ENCODE measurements at places on chromosomes 13 and 19. TPM values are rescaled to one million over a fixed set of nuclear protein-coding genes. Genes with fewer than 3 reads are reported as not detected.

Gene ZNF442
- 11.5 TPM for total RNA-seq

Gene ZNF253
- total RNA-seq = 27.2 TPM

Gene ERICH6B
- not detected for total RNA-seq

Gene MCEMP1
- not detected for total RNA-seq

Gene RFPL4AL1
- not detected for total RNA-seq

Gene VSIG10L
- total RNA-seq = 6.7 TPM

- no peak for DNase-seq
Observed at GRCh38 chr19:55681131-55682092, 6.4 kb downstream of the EPN1 start.

DNA sequence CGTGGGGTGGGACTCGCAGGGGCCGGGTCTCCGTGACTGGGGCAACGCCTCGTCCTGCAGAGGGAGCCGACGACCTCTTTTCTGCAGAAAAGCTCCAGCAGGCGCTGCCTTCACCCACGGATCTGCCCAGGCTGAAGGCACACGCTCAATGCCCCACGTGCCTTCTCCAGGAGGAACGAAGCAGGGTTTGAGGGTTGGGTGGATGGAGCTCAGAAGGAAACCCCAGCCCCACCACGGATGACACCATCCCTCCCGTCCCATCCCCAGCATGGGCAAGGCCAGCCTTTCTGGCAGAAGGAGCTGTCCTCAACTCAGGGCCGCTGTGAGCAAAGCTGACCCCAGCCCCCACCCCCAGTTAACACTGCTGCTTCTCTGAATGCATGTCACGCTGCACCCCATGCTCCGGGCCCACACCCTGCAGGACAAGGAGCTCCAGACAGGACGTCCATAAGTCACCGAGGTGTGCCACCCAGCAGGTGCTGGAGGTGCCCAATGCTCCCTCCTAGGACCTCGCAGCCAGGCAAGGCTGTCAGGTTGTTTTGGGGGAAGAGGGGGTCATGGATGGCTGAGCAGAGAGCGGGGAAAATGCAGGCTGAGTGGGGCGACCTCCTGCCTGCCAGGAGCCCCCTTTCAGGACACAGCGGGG is 7.4 kb downstream of the C19orf25 start:
- no peak for DNase-seq

DNA sequence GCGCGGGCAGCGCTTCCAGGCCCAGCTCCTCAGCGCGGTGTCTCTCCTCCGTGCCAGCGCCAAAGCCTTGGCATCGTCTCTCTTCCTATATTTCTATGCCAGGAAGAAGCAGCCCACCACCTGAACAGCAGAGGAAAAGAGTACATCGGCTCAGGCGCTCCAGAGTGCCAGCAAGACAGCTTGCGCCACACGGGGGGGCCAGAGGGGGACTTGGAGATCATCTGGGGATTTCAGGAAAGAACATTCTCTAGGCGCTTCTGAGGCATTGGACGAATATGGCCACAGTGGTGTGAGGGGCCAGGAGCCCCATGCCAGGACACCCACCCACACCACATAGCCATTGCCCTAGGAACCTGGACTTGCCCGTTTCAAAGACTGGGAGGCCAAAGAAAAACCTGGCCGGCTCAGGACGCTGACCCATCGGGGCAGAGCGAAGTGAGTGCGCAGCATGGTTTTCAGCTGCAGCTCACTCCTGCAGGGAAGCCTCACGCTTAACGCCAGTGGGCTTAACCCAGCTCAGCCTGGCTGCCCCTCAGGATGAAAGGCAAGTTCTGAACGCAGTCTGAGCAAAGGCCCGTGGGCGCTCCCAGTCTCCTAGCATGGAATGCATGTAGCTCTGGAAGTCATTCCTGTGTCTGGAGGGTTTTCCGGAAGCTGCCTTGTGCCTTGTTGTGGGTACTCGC is 62.1 kb downstream of the GGACT start:
- DNase-seq = no peak

GRCh38 chr13:41491436-41491835 is 34.1 kb downstream of the RGCC start:
- no peak for DNase-seq

DNA sequence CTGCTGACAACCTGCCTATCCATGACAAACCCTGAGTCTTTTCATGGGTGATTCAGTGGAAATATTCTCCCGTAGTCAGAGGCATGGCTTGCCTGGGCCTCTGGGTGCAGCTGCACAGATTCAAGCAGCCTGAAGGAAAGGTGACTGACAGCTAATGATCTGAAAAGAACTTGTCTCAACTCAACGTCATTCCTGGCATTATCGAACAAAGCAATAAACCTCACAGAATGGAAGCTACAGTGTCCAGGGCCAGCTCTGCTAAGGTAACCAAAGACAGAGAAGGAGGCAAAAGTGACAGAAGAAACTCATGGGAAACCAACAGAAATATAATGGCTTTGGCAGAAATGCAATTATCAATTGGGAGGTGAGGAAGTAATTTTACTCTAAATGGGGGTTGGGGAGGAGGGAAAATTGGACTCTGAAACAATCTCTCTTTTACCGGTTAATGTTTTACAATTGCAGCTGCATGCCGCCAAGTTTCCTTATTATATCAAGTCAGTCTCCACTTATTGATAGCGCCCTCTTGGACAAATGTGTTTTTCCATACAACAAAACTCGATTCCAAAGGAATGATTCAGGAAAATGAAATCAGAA is 12.9 kb downstream of the STARD13 start:
- no peak for DNase-seq

DNA sequence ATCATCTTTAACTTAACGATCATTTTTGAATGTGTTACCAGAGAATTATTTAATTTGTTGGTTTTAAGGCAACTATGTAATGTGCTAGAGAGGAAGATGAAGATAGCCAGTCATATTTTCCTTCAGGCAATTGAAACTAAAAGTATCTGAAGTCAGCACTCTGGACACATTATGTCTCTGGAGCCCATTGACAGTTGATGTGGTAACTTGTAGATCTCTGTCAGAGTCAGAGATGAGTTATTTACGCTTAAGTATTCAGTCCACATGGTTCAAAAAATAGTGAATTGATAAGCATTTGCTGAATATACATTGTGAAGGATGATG is 2.1 kb downstream of the ZMYM2 start:
- peak; percentile 3 for DNase-seq

- DNase-seq = no peak
Observed at GRCh38 chr19:20858218-20858617, 64.8 kb upstream of the ZNF85 start.

DNA sequence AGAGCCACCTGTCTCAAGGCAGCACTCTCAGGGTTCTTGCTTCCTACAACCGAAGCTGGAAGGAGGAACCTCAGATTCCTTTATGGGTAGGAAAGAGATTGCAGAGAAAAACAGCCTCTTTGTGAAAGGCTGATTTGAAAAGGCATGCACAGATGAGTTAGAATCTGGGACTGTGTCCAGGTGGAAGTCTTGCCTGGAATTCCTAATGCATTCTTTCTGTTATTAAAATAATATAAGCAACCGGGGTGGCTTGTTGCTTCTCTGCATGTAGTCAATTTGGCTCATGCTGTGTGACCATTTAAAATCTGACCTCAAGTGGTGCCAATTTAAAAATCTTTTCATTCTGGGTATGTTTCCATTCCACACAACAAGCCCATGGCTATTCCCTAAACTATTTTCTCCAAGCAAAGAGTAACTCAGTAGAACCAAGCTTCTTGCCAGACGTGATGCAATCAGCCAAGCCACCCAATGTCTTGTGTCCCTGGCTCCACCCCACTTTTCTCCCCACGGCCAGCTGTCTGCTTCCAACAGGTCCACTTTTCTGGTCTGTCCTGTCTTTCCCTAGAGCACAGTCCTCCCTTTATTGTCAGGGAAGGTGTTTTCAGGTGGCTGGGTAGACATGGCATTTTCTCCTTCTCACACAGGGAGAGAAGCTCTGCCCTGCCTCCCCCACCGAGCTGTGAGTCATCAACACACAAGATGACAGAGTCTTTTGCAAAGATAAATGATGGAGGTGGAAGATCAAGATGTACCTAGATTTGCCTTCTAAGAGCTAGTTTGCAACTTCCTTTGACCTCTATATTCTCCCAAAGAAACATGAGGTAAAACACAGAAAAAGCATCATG is 394.3 kb downstream of the FOXO1 start:
- DNase-seq = no peak

GRCh38 chr19:10288662-10289166 is 1.0 kb upstream of the ICAM5 start:
- DNase-seq = no peak

DNA sequence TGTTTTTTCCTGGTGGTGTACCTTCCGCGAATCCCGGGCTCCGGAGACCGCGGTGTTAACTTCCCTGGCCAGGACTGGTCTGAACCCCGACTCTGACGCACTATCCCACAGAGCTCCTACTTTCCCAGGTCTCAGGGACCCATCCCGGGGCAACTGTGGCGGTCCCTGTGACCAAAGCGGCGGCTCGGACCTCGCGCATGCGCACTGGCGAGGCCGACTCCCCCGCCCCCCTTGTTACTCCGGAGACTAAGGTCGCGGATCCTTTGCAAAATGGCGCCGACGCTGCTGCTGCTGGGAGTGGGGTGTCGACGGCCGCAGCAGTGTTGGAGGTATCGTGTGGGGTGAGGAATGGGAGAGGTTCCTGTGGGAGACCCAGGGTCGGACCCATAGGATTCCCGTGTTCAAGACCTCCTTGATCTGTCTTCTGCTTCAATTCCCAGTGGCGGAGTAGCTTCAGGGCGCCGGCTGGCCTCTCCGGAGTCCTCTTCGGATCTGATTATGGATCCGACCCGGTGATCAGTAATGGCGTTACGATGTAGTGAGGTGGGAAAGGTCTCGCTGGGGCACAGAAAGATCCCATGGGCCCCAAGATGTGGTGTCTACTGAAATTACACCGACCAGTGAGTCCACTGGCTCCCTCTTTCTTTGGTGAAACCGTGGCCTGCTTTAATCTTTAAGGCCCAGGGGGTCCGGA is 66.6 kb upstream of the ZNF527 start:
- no peak for DNase-seq

GRCh38 chr19:1955171-1956121 is 14.5 kb downstream of the CSNK1G2 start:
- DNase-seq = no peak

- DNase-seq = no peak
Observed at GRCh38 chr19:33376941-33377557, 3.5 kb downstream of the CEBPG start.

DNA sequence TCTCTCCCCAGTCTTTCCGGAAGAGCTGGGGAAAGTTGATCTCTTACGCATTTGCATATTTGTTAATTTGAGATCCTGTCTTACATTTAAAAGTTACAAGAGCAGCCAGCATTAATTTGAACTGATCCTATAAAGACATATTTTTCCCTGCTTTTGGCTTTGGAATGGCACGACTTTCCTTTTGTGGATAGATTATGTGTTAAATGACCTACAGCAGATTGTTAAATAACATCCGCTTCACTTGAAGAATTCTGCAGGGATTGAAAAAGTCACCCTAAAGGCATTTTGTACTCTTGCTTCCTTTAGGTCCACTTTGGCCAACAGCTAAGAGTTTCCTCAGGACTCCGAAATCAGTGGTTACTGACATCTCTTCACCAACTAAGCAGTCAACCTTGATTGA is 334.0 kb downstream of the TBC1D4 start:
- DNase-seq = no peak

Measured in spinal cord (tissue), 10 donors.